Muscle of leg (tissue), 16 donors: ENCODE measurements at places on chromosomes 1 and 21.

DNA sequence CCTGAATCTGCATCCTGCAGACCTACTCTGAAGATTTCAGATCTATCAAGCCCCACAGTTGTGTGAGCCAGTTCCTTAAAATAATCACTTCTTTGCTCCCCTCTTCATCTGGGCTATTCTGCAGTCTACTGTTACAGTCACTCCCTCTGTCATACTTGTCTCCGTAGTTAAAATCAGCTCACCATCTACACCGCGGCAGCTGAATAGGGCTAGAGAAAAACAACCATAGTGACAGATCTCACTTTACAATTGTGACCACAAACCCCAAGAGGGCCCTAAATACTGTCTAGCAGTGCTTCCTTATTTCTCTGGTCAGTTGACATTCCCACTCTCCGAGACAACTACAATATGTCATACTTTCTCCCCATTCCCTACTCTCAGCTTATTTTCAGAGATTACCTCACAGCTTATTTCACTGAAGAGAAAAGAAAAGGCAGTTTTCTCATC is 12.9 kb downstream of the DESI2 start:
- no peak overlapping the region for H3K4me3 ChIP-seq
- peak; percentile 74 for DNase-seq
- peaks cover 8% of the 10 kb centered on the region for H3K4me1 ChIP-seq
- no peaks in the 10 kb centered on the region for H3K27me3 ChIP-seq

GRCh38 chr1:119935915-119936314 is 39.6 kb upstream of the ADAM30 start:
- H3K27me3 ChIP-seq, result no peaks in the 10 kb centered on the region
- DNase-seq, result no peak
- H3K4me1 ChIP-seq, result no peaks in the 10 kb centered on the region
- no peak overlapping the region for H3K27ac ChIP-seq
- H3K36me3 ChIP-seq, result peaks cover 52% of the 10 kb centered on the region
- no peak overlapping the region for H3K4me3 ChIP-seq

- DNase-seq, result no peak
- no peak overlapping the region for H3K4me3 ChIP-seq
- no peak overlapping the region for H3K27ac ChIP-seq
These were observed 99.8 kb downstream of the UCK2 start for GRCh38 chr1:165927169-165927568.

DNA sequence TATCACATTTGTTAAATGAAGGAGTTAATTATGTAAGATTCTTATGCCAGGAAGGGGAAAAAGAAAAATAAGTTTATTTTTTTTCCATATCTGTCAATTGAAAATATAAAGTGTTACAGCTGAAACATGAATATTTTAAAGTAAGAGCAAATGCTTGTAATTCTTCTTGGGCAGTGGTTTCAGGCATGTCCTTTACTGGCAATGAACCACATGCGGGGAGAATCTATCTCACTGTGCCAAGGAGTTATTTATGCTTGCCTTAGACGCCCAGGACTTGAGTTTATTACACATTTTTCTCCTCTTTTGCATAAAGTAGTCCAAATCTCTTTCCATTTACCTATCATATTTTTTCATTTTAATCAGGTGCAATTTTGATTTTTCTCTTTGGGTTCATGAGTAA is 207.8 kb upstream of the NRIP1 start:
- no peak overlapping the region for H3K4me3 ChIP-seq
- DNase-seq, result peak; percentile 21
- H3K36me3 ChIP-seq, result no peaks in the 10 kb centered on the region
- no peak overlapping the region for H3K27ac ChIP-seq
- no peaks in the 10 kb centered on the region for H3K4me1 ChIP-seq
- H3K27me3 ChIP-seq, result no peaks in the 10 kb centered on the region

DNA sequence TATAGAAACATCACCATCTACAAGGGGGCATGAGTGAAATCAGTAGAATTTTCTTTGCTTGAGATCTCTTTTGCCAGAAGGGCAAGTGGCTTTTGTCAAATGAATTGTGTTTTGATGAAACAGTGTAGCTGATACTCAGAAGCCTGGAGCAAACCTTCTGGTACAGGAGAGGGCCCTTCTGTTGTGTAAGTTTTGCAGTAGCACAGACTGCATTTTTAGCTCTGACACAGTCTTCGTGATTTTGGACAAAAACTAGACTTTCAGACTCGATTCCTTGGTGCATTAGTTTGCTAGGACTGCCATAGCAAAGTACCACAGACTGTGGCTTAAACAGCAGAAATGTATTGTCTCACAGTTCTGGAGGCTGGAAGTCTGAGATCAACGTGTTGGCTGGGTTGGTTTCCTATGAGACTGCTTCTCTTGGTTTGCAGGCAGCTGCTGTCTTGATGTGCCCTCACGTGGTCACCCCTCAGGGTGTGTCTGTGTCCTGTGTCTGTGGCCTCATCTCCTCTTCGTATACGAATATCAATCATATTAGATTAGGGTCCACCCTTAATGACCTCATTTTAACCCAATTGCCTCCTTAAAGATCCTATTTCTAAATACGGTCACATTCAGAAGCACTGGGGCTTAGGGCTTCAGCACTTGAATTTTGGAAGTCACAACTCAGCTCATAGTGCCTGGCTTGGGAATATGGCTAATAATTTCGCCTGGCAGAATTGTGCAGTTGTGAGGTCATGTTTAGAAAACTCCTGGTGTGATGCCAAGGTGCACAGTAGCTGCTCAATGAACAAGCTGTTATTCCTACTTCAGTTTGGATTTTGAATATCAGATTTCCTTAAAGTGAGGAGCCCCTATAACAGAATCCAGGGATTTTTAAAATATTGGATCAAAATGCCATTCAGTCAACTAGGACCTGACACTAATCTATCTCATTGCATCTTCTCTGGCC is 21.2 kb upstream of the DISC1 start:
- DNase-seq, result peak; percentile 38
- peaks cover 5% of the 10 kb centered on the region for H3K4me1 ChIP-seq
- no peak overlapping the region for H3K4me3 ChIP-seq
- H3K27me3 ChIP-seq, result no peaks in the 10 kb centered on the region
- no peaks in the 10 kb centered on the region for H3K36me3 ChIP-seq

- H3K4me1 ChIP-seq, result peaks cover 42% of the 10 kb centered on the region
- H3K36me3 ChIP-seq, result peaks cover 3% of the 10 kb centered on the region
- peak; percentile 93 for DNase-seq
- peak overlapping the region; percentile 21 for H3K4me3 ChIP-seq
- H3K27me3 ChIP-seq, result no peaks in the 10 kb centered on the region
- H3K27ac ChIP-seq, result peak overlapping the region; percentile 78
These were observed 109.9 kb downstream of the GALNT2 start for GRCh38 chr1:230176871-230177411.

- no peak overlapping the region for H3K4me3 ChIP-seq
- H3K27ac ChIP-seq, result no peak overlapping the region
- no peak for DNase-seq
- no peaks in the 10 kb centered on the region for H3K36me3 ChIP-seq
- peaks cover 8% of the 10 kb centered on the region for H3K4me1 ChIP-seq
These were observed 157.7 kb downstream of the ROR1 start for GRCh38 chr1:63931468-63931867.

- H3K36me3 ChIP-seq, result no peaks in the 10 kb centered on the region
- H3K4me3 ChIP-seq, result peak overlapping the region; percentile 63
- DNase-seq, result peak; percentile 13
- H3K27me3 ChIP-seq, result no peaks in the 10 kb centered on the region
- H3K27ac ChIP-seq, result peak overlapping the region; percentile 91
These were observed 1.0 kb upstream of the GALNT2 start for GRCh38 chr1:230066031-230066430.

- no peak overlapping the region for H3K27ac ChIP-seq
- no peaks in the 10 kb centered on the region for H3K27me3 ChIP-seq
- H3K4me1 ChIP-seq, result peaks cover 4% of the 10 kb centered on the region
- no peak overlapping the region for H3K4me3 ChIP-seq
These were observed 11.9 kb downstream of the AHCYL1 start for GRCh38 chr1:109996476-109996875.

GRCh38 chr1:36555041-36555440 is 72.3 kb upstream of the CSF3R start:
- no peak for DNase-seq
- H3K27ac ChIP-seq, result no peak overlapping the region
- no peak overlapping the region for H3K4me3 ChIP-seq
- H3K27me3 ChIP-seq, result peaks cover 26% of the 10 kb centered on the region
- H3K36me3 ChIP-seq, result no peaks in the 10 kb centered on the region

DNA sequence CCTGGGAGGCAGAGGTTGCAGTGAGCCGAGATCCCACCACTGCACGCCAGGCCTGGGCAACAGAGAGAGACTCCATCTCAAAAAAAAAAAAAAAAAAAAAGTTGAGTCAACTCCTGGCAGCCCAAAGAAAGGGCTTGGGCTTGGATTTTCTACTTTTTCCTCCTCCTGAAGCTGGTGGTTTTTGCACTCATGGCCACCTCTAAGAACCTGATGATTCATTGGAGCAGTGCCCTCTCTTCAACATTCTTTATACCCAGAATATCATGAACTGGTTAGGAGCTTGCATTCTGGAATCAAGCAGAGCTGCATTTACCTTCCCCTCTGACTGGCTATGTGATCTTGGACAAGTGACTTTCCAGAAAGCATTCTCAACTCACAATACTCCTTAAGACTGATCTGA is 3.5 kb upstream of the ACTA1 start:
- no peak overlapping the region for H3K27ac ChIP-seq
- peaks cover 15% of the 10 kb centered on the region for H3K36me3 ChIP-seq
- no peak for DNase-seq
- peaks cover 16% of the 10 kb centered on the region for H3K4me1 ChIP-seq
- no peak overlapping the region for H3K4me3 ChIP-seq

DNA sequence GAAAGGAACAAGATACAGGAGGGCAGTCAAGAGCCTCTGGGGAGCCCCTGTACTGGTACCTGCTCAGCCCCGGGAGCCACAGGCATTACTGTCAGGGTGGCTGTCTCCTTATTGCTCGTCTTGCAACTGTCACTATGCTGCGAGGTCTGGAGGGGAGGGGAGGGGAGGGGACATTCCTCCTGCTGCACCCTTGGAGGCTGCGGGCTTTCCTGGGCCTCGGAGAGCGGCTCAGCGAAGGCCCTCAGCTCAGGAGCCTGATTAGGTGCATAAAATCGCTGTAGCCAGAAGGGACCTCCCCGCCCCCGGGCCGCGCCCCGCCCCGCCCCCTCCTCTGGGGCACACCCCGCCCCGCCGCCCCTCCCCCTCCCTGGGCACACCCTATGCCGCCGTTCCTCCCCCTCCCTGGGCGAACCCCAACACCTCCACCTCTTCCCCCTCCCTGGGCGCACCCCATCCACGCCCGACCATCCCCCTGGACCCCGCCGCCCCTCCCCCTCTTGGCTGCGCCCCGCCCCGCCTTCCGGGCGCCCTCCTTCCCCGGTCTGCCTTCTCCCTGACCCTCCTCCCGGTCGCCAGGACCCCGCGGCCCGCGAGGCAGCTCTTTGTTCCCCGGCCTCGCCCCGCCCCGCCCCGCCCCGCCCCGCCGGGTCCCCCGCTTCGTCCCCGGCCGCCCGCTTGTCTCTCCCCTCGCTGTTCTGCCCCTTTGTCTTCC is 35.5 kb downstream of the CACHD1 start:
- H3K27me3 ChIP-seq, result no peaks in the 10 kb centered on the region
- H3K4me1 ChIP-seq, result peaks cover 13% of the 10 kb centered on the region
- peak; percentile 27 for DNase-seq
- no peaks in the 10 kb centered on the region for H3K36me3 ChIP-seq
- no peak overlapping the region for H3K27ac ChIP-seq
- peak overlapping the region; percentile 38 for H3K4me3 ChIP-seq

- H3K27me3 ChIP-seq, result no peaks in the 10 kb centered on the region
- H3K27ac ChIP-seq, result no peak overlapping the region
- DNase-seq, result no peak
- no peaks in the 10 kb centered on the region for H3K36me3 ChIP-seq
- H3K4me3 ChIP-seq, result no peak overlapping the region
These were observed 463.5 kb downstream of the SMYD3 start for GRCh38 chr1:246043556-246043955.

DNA sequence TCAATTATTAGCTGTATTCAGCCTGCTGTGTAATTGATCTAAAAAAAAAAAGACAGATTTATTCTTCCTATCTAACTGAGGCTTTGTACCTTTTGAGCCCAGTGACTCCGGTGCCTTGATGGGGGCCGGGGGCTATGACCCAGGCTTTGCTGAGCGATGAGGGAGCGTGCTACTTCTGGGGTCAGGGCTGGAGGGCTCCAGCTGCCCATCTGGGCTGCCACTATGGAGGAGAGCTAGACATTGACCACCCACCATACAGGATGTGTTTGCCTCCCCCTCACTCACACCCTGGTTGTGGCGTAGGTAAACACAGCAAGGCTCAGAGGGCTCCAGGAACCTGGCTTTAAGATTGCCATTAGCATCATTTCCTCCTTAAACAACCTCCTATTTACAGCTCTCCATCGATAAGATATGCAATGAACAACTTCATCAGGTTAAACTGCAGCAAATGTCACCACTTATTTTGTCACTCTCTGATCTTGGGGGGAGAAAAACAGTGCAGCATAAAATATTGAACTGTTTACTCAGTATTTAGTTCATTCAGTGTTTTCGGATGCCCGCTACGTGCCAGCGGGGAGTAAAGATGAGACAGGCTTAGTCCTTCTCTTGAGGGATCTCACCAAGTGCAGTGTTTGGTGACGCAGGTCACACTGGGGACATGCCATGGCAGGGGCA is 231.6 kb downstream of the KIF26B start:
- no peaks in the 10 kb centered on the region for H3K36me3 ChIP-seq
- no peak overlapping the region for H3K27ac ChIP-seq
- no peaks in the 10 kb centered on the region for H3K4me1 ChIP-seq
- H3K27me3 ChIP-seq, result peaks cover 5% of the 10 kb centered on the region
- no peak for DNase-seq
- H3K4me3 ChIP-seq, result no peak overlapping the region

GRCh38 chr1:72122099-72122880 is 160.0 kb downstream of the NEGR1 start:
- H3K27ac ChIP-seq, result peak overlapping the region; percentile 38
- H3K4me3 ChIP-seq, result no peak overlapping the region
- DNase-seq, result peak; percentile 98
- H3K36me3 ChIP-seq, result no peaks in the 10 kb centered on the region
- no peaks in the 10 kb centered on the region for H3K4me1 ChIP-seq
- H3K27me3 ChIP-seq, result no peaks in the 10 kb centered on the region

DNA sequence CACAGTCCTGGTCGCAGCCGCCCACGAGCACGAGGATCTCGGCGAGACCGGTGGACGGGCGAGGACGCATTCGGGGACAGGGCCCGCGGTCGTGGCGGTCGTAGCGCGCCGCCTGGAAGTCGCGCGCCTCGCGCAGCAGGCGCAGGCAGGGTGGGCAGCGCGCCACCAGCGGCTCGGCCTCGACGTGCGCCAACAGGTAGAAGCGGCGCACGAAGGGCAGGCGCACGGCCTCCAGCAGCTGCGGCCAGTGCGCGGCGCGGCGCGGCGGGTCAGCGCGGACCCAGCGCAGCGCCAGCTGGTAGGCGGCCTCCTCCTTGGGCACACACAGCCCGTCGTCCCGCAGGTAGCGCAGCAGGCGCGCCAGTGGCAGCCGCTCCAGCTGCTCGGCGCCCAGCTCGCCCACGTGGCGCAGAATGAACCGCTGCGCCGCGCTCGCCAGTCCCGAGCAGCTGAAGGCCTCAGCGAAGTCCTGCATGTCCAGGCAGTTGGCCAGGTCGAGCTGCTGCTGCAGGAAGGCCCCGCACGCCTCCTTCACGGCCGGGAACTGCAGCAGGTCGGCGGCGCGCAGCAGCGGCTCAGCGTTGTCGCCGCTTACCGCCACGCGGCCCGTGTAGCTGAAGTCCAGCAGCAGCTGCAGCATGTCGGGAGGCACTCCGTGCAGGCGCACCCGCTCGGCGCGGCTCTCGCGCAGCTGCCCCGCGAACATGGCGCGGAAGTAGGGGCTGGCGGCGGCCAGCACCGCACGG is 573 bp downstream of the KLHL21 start:
- H3K27ac ChIP-seq, result peak overlapping the region; percentile 93
- peak overlapping the region; percentile 86 for H3K4me3 ChIP-seq
- peaks cover 60% of the 10 kb centered on the region for H3K4me1 ChIP-seq
- peak; percentile 81 for DNase-seq
